Stimulated activated CD8-positive, alpha-beta memory T cell treated with anti-CD3 and anti-CD28 coated beads, Interleukin-4, amount 100 ng/mL, for 4 hours (primary cell): ENCODE measurements at places on chromosomes 16 and 17.

- no peak for DNase-seq
These were observed 7.1 kb downstream of the KRT13 start for GRCh38 chr17:41498276-41498675.

DNA sequence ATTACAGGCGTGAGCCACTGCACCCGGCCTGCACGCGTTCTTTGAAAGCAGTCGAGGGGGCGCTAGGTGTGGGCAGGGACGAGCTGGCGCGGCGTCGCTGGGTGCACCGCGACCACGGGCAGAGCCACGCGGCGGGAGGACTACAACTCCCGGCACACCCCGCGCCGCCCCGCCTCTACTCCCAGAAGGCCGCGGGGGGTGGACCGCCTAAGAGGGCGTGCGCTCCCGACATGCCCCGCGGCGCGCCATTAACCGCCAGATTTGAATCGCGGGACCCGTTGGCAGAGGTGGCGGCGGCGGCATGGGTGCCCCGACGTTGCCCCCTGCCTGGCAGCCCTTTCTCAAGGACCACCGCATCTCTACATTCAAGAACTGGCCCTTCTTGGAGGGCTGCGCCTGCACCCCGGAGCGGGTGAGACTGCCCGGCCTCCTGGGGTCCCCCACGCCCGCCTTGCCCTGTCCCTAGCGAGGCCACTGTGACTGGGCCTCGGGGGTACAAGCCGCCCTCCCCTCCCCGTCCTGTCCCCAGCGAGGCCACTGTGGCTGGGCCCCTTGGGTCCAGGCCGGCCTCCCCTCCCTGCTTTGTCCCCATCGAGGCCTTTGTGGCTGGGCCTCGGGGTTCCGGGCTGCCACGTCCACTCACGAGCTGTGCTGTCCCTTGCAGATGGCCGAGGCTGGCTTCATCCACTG lies at the start of gene BIRC5:
Gene BIRC5 (plus strand): TSS at position 238 of the 690 bp plus-strand sequence. CDS start 64 bp downstream, at position 302.
- DNase-seq, result peak; percentile 77

DNA sequence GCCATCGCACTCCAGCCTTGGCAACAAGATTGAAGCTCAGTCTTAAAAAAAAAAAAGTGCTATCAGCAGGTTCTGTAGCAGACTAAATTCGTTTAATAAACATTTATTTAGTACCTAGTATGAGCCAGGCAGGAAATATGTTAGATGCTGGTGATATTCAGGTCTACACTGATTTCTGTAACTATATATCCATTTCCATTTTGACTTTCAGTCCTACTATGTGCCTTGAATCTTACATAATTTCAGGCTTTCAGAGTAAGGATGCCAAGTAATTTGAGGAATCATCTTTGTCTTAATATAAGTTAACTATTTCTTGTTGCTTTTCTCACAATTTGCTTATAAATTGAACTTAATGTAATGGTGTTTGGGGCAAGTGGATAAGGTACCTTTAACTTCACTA lies 46.2 kb downstream of the CDK12 start:
- no peak for DNase-seq

GRCh38 chr16:53950677-53951076 lies 246.7 kb downstream of the FTO start:
- DNase-seq, result no peak

DNA sequence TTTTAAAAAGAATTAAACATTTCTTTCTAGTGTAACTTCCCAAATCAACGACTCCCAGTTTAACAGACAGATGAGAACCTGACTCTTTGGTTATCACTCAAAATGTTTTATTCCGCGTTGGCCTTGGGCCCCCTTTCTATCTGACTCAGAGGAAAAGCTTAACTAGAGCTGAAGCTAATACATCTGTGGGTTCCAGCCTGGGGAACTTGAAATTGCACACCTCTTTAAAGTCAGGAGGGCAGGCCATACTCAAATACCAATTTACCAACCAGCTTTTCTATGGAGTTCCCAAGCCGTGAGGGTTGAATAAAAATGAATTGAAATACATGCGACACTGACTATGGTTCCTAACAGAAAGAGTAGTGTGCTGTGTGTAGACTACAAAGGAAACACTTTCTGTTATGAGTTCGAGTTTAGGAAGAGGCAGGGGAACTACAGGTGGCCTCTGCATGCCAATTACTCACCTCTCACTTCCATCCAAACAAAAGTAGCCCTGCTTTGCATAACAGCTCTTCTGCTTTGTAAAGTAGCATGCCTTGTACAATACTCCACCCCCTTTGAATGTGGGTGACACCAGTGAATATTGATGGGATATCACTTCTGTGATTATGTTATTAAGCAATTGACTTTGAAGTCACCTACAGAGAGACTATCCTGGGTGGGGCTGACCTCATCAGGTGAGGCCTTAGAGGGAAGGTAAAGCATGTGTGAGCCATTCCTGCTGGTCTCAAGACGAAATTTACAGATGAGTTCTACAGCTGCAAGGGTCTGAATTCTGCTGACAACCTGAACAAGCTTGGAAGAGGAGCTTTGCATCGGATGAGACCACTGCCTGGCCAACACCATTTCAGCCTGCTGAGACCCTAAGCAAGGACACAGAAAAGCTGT lies 92.1 kb downstream of the WDR59 start:
- no peak for DNase-seq

- DNase-seq, result no peak
These were observed 90.1 kb downstream of the MRC2 start for GRCh38 chr17:62717589-62717855.

DNA sequence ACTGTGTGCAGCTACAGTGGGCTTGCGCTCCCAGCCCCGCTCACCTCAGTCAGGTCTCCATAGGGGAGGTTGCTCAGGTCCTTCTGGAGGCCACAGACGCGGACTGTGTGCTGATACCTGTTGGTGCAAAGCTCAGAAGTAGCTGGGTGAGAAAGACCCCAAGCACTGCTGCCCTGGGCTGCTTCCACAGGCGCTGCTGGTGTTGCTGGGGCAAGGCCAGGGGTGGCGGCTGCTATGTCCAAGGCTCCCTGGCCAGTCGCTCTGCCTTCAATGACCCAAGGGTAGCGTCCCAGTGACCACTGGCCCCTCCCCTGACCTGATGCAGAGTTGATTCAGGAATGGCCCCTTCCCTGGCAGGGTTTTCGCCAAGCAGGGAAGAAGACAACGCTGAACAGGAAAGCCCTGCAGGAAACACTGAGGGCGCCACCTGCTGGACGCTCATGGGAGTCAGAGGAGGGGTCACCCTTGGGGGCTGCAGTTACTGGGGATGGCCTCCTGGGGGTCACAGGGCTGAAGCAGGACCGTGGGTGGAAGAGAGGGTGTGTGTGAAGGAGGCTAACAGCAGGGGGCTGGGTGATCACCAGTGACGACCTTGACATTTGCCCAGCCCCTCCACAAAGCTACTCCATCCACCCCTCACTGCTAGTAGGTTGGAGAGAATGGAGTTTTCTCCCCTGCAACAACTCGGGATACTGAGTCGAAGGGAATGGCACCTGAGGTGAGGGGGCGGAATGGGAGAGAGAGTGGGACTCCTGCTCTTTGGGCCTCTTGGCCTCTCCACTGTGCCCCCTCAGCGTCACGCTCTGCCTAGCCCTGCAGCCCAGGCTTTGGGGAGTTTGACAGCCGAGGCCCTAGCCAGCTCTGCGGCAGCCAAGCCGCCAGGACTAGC lies 38.3 kb downstream of the ABCC12 start:
- DNase-seq, result no peak

DNA sequence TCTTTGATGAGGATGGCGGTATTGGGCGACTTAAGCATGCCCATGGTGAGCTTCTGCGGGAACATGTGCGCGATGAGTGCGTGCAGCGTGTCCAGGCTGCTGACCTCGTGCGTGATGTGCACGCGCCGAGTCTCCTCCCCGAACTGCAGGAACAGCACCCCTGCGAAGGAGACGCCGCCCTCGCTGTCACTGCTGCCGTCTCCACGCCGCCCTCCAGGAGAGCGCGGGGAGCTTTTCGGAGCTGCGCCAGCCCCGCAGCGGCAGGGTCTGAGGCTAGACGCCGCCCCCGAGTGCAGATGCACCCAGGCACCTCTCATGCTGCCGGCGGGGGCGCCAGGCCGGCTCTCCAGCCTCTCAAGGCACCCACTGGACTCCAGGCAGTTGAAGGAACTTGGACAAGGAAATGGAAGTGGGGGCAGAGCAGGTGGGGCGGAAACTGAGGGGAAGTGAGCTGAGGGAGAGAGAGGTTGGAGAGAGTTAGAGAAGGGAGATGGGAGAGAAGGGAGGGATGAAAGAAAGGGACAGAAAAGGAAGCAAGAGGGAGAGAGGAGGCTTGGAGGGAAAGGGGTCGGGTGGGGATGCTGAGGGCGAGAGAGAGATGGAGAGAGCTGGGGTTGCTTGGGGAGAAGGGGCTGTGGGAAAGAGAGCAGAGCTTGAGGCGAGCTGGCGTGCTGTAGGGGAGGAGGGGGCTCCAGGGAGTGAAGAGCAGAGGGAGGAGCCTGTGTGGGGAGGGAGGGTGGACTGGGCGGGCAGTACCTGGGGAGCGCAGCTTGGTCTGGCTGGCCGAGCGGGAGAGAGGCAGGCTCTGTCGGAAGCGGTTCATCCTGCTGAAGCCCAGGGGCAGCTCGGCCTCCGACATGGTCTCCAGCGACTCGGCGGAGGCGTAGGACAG lies 42.1 kb downstream of the SRCIN1 start:
- DNase-seq, result no peak

- no peak for DNase-seq
These were observed 31.8 kb downstream of the SLC39A11 start for GRCh38 chr17:73060721-73061120.

GRCh38 chr17:35374766-35375344 lies 1.4 kb upstream of the SLFN11 start:
- no peak for DNase-seq

- no peak for DNase-seq
These were observed 66.9 kb upstream of the MPHOSPH6 start for GRCh38 chr16:82236875-82237274.

DNA sequence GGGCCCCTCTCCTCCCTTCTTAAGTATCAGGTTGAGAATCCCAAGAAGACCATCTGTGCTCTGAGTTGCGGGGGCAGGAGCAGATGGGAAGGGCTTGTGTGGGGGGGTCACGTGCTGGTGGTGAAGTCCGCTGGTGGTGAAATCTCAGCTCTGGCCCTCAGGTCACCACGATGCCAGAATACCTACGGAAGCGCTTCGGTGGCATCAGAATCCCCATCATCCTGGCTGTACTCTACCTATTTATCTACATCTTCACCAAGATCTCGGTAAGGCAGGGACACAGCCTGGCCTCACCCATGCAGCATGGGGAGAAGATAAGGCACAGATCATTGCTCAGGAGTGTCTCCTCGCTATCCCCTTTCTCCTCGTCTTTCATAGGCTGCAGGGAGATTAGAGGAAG lies 29.7 kb downstream of the SLC5A11 start:
- DNase-seq, result no peak

DNA sequence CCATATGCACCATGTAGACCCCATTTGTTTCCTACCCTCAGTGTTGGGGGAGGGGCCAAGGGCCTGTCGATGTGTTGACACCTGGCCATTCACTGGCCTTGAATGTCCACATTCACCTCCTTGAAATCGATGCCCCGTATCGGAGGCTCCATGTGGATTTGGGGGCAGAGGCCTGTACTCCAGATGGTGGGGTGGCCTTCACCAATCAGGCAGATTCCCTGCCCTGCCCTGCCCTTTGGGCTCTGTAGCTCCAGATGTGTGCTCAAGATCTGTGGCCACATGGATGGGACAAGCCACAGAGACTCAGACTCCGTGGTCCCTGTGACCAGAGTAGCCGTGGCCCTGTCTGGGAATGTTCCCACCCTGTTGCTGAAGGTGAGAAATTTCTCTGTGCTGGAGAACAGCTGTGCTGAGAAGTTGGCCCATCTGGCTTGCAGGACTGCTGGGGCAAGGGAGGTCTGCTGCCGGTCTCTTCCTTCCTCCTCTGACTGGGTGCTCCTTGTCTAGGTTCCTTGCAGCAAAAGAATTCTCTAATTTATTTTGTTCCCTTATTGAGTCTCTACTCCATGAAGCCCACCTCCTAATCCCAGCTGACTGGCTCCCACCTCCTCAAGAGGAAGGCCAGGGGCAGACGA lies 221.3 kb downstream of the SEC14L1 start:
- DNase-seq, result no peak

DNA sequence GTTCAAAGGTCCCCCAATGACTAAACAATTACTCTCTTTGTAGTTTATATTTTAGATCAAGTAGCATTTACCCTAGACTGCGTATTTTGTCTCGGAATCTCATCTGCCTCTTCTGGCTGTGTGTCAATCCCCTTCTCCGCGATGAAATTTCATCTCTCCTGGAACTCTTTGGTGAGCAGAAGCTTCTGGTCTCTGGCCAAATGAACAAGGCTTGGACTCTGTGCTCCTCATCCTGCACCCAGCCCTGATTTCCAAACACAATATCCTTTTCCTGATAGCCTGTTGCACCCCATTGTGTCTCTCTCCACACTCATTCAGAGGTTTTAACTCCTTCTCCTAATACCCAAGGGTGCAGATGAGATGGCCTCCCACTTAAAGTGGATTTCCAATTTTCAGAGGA lies 609.4 kb upstream of the CDH5 start:
- no peak for DNase-seq

DNA sequence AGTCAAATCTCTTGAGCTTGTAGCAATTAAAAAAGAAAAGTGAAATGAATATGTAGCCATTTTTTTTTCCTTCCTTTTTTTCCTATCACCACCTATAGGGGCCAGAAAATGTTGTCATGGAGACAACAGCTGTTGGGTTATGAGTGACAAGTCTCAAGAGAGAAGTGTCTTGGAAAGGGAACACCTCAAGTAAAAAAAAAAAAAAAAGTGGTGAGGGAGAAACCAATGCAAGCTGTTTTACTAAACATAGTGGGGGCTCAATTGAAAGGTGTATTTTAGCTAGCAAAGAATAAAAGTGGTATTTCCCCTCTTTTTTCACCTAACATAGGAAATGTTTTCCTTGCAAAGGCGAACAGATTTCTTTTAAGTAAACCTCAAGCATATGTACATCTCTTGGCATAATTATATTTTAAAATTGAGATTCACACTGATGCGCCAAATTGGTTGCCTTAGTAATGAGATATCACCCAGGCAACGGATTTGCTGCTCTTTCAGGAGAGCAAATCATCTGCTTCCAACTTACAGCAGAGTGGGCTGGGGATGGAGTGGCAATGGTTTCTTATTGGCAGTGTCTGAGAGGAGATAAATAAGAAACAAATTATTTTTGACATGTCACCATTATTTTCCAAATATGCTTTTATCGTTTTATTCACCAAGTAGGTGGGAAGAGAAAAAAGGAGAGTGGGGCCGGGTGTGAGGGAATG lies 183.6 kb downstream of the MYO1D start:
- DNase-seq, result no peak

DNA sequence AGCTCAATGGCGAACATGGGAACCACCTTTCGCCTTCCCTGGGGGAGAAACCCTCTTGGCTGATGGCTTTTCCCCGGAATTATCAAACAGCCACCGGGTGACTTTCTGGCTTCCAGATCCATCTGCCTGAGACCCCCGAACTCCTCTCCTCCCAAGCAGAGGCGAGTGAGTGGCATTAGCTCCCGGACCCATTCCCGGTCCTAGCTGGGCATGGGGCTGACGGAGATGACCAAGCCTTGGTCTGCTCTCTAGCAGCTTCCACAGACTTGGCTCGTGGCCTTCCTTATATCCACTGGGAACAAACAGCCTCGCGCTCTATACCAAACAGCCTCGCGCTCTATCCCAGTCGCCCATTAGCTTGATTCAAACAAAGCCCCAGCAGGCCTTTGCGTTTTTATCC lies 62.4 kb downstream of the CCDC182 start:
- no peak for DNase-seq
